ENCODE measurements at places on chromosomes 12 and 14.

GRCh38 chr14:25955772-25956171 is 642.1 kb downstream of the NOVA1 start:
- DNase-seq: no peak

- DNase-seq: no peak
These were observed 236.3 kb downstream of the SLC25A21 start for GRCh38 chr14:36935976-36936678.

- no peak for DNase-seq
These were observed 44.6 kb upstream of the KITLG start for GRCh38 chr12:88624911-88625310.

DNA sequence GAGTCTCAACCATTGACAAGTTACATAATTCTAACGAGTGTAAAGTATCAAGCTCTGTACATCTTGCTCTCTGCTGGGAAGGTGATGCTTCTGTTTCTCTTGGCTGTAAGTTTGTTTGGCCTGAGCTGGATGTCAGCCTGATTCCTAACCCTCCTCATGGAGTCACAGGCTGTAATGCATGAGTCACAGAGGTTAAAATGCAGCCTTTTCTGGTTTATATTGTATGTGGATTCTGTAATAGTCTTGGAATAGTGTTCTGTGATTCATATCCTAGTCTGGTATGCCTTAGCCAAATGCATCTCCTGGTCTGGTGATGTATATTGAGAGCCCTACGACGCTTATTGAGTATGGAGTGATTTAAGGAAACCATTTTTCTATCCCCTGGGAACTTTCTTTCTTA is 104.5 kb upstream of the FRMD6 start:
- DNase-seq: no peak

GRCh38 chr12:106227641-106228319 is 20.0 kb downstream of the CKAP4 start:
- DNase-seq: no peak

- DNase-seq: no peak
These were observed 748.8 kb downstream of the C12orf50 start for GRCh38 chr12:87280356-87280755.

GRCh38 chr12:132295101-132295526 is 34.3 kb downstream of the GALNT9 start:
- no peak for DNase-seq

- DNase-seq: no peak
These were observed 11.5 kb upstream of the IL22 start for GRCh38 chr12:68264857-68265256.

DNA sequence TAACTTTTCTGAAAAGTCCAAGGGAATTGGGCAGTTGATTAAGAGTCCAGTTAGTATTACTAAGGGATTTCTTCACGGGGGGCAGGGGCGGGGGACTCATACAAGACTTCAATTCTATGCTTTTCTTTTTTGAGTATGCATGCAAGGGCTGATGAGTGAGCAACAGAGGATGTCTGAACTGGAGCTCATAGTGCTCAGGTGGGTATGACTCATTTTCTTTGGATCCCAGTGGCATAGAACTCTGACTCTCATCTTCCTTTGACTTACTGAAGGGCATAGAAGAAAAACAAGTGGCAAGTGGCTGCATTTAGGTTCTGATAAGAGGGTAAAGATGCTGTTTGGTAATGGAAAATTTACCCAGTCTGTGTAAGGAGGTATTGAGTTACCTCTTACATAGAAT is 749.2 kb downstream of the NOVA1 start:
- no peak for DNase-seq

DNA sequence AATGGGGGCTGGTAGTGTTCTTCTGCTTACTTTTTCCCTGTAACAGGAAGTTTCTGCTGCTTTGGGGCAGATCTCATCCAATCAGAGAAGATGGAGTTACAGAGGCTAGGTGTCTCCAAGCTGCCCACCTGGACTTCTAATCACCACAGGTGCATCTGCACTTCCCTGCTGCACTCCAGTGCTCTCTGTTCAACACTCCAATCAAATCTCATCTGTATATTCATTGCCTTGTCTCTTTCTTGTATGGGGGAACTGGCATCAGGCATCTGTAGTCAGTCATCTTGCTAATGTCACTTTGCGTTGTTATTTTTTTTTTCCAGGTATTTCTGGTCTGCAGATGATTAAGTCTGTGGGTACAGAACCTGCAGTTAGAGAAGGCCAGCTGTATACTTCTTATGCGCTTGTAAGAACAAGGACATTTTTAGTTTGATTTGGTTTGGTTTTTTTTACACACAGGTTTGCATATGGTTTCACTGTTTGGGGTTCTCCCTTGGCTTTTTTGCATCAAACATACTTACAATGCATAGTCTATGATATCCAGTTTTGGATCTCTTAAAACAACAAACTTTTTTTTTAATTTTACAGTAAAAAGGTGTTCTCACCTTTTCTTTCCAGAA is 116.0 kb downstream of the METTL25 start:
- DNase-seq: no peak

- DNase-seq: no peak
These were observed 37.8 kb downstream of the ERGIC2 start for GRCh38 chr12:29343022-29343799.

GRCh38 chr14:77491056-77491455 is 7.6 kb downstream of the ISM2 start:
- no peak for DNase-seq

DNA sequence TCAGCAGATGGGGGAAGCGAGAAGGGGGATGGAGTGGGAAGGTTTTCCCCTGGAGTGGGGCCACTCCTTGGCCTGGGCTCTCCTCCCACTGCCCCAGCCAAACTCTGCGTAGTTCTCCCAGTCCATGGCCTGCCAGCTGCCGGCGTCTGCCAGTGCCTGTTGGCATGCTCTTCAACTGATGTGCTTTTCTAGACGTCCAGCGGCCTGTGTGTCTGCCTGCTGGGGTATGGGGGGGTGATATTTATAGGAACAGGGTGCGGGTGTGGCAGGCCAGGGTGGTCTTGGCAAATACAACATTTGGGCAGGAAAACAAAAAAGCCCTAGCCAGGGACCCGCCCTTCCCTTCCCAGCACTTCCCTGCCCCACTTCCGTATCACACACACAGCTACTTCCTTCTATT is 786.3 kb upstream of the NOVA1 start:
- DNase-seq: no peak

GRCh38 chr14:38623661-38624060 is 367.8 kb upstream of the CLEC14A start:
- DNase-seq: no peak

GRCh38 chr12:3633396-3633795 is 119.5 kb downstream of the CRACR2A start:
- DNase-seq: no peak

DNA sequence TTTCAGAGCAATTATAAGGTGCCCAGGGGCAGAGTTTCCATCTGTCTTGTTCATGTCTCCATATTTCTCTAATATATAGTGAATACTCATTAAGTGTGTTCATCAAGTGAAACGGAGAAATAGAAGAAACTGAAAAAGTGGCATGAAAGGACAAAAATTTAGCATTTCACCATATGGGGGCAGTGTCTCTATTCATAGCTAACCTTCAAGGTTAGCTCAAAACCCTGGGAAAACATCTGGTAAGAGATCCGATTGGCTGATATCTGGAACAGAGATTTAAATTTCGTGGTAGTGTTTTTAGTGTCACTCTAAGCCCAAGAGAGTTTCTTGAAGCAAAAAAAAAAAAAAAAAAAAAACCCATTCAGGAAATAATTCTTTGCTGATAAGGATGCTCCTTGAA is 367.5 kb downstream of the DAD1 start:
- no peak for DNase-seq

DNA sequence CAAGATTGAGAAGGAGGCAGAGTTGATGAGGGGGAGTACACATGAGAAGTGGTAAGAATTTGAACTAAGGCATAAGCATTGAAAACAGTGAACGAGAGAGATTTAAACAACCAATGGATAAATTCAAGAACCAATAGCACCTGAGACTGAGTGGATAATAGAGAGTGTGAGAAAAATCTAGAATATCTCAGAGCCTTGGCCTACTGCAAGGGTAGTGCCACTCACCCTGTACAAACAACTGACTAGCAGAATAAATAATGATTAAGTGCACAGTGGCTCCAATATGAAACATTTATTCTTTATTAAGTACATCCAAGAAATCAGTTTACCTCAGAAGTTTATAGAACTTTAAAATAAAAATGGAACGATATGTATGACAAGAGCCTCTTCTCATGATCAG is 54.4 kb downstream of the CAPS2 start:
- DNase-seq: no peak

GRCh38 chr14:61861320-61861865 is 99.2 kb downstream of the SNAPC1 start:
- no peak for DNase-seq

GRCh38 chr14:88562532-88562830 is 356 bp upstream of the ZC3H14 start:
- DNase-seq: no peak

GRCh38 chr14:63228217-63228616 is 24.0 kb downstream of the RHOJ start:
- DNase-seq: no peak

- no peak for DNase-seq
These were observed 104.0 kb upstream of the ATF1 start for GRCh38 chr12:50659690-50660424.

- no peak for DNase-seq
These were observed 4.7 kb downstream of the SYNE2 start for GRCh38 chr14:63857466-63858030.

- DNase-seq: no peak
These were observed 1039.3 kb upstream of the FOXG1 start for GRCh38 chr14:27727251-27727770.

DNA sequence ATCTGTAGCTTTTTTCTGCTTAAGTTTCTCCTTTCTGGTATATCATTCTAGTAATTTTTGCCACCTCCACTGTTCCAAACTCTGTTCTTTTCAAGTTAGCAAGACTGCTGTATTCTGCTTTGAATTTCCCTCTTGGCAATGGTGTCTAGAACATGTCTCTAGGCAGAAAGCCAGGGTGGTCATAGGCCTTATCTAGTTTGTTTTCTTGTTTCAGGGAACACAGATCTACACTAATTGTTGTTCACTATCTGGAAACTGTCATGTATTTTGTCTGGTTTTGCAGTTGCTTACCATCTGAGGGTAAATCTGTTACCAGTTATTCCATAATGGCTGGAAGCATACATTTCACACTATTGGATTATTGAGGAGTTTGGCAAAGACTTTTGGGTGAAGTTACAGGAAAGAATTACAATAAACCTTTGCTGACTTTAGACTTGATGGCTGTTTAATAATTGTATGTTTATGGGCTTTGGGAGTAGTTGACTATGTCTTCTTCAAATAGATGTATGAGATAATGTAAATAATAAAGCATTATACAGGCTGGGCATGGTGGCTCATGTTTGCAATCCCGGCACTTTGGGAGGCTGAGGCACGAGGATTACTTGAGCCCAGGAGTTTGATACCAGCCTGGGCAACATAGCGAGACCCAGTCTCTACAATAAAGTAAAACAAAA is 41.4 kb downstream of the FUT8 start:
- no peak for DNase-seq

DNA sequence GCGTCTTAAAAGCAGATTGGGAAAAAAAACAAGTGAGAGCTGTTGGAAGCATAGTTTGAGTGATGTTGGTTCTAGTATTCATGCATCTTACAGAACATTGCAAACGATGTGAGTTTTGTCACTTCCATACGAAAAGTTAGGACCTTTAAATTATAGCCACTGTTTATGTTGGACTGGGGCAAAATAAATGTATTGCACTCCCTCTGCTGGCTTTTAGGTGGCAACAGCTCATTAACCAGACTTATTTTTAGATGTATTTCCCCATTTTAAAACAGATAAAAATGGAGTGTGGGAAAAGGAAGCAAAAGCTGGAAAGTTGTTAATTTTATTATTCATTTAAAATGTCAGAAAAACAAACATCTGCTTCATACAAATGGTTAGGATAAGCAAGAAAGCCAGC is 111.9 kb downstream of the LGR5 start:
- DNase-seq: no peak

GRCh38 chr14:99123208-99123870 is 148.7 kb downstream of the BCL11B start:
- no peak for DNase-seq

DNA sequence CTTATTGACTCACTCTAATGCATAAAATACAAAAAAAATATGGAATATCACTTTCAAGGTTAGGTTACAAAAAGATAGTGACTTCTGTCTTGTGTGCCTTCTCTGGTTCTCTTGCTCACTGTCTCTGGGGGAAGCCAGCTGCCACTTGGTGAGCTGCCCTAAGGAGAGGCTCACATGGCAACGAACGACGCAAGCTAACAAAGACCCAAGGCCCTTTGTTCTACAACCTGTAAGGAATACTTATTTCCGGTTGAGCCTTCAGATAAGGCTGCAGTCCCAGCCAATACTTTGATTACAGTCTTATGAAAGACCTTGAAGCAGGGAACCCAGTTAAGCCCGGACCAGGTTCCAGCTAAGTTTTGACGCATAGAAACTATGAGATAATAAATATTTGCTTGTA is 242.4 kb upstream of the TBX3 start:
- DNase-seq: no peak

DNA sequence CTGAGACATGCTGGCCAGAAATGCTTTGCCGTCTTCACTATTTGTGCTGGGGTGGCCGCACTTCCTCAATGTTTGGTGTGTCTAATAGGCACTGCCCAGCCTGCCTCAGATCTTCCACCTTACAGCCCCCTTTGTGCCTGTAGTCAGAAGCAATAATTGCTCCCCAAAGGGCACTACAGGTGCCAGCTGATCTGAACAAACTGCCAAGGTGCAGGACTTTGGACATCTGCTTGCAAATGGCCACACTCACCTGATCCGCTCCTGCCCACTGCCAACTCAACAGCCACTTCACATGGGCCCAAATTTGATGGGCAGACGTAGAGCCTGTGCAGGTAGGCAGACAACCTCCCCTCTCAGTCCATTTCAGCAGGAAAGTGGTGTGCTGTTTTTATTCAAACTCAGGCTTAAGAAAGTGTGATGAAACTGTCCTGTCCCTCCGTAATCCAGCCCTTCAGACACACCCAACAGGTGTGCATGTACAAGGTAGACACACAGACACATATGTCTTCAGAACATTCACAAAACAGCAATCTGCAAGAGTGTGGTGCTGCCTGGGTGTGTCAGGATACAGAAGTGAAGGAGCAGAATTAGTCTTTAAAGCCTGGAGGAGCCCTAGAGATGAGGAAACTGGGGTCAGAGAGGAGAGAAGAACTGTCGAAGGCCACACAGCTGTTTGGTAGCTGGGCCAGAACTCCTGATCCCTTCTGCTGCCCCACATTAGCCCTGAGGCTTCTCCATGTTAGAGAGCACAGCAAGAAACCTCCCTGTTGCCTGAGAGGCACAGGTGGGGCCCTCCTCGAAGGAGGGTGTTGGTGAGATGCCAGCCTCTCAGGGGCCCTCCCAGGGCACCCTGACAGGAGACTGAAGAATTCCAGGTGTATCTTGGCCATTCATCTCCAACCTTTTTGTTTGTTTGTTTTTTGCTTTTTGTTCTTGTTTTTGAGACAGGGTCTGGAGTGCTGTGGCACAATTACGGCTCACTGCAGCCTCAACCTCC is 4.4 kb upstream of the KRT75 start:
- no peak for DNase-seq

GRCh38 chr14:85607651-85608081 is 77.7 kb downstream of the FLRT2 start:
- DNase-seq: no peak
